Umbilical cord (tissue), 2 donors: ENCODE measurements at places on chromosomes 12 and 14. TPM values are rescaled to one million over a fixed set of nuclear protein-coding genes. Genes with fewer than 3 reads are reported as not detected.

Gene DDX11
- total RNA-seq = 20.0 TPM

Gene INHBC
- total RNA-seq = not detected

Gene HOXC10
- total RNA-seq = 3.4 TPM

Gene MEG3
- total RNA-seq = 815 TPM

Gene IL22
- total RNA-seq = 16.4 TPM

Gene KCNK13
- total RNA-seq = 3.6 TPM

Gene DAO
- not detected for total RNA-seq

Gene OAS3
- 8.4 TPM for total RNA-seq

Gene SERPINA1
- total RNA-seq = 15.6 TPM

Gene SIX6
- total RNA-seq = 1.2 TPM

Gene MAP4K5
- 179 TPM for total RNA-seq

Gene OVCH1
- not detected for total RNA-seq

Gene OASL
- total RNA-seq = 1.2 TPM

Gene PTCSC3
- not detected for total RNA-seq

Gene CLEC4D
- total RNA-seq = 1.2 TPM

Gene GDF3
- 2.9 TPM for total RNA-seq

Gene CMKLR1
- total RNA-seq = 79.0 TPM

Gene DACT1
- total RNA-seq = 50.8 TPM

Gene CCNB1IP1
- 67.4 TPM for total RNA-seq

Gene SAV1
- 40.7 TPM for total RNA-seq

Gene HELB
- total RNA-seq = 6.0 TPM

Gene SPIC
- total RNA-seq = 0.72 TPM

Gene CRIP1
- total RNA-seq = 24.1 TPM

Gene SMIM41
- total RNA-seq = not detected

Gene RFX4
- 2.2 TPM for total RNA-seq
